ENCODE measurements at places on chromosomes 3 and 15. TPM values are rescaled to one million over a fixed set of nuclear protein-coding genes. Genes with fewer than 3 reads are reported as not detected.

WDR82 gene
- 72.1 TPM for total RNA-seq

DNA sequence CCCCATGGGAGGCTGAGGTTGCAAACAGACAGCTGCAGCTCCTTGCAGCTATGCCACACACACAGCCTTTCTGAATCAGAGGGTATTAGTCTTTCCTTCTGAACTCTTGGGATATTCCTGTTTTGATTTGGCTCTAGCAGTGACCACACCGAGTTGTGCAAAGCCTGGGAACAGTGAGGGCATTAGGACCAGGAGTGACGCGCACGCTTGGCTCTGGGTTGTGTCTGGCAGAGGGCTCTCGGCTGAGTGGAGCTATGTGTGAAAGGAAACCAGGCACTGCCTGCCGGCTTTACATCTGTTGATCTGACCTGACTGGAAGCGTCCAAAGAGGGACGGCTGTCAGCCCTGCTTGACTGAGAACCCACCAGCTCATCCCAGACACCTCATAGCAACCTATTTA lies at the start of gene GALNT15:
Gene GALNT15, plus strand, starts transcription at position 292 of the 400 bp plus-strand sequence. CDS start 472 bp downstream, outside the sequence.
- no peaks in the 10 kb centered on the region for H3K36me3 ChIP-seq
- peak within 1 kb of the TSS; percentile 40 for H3K27ac ChIP-seq

DNA sequence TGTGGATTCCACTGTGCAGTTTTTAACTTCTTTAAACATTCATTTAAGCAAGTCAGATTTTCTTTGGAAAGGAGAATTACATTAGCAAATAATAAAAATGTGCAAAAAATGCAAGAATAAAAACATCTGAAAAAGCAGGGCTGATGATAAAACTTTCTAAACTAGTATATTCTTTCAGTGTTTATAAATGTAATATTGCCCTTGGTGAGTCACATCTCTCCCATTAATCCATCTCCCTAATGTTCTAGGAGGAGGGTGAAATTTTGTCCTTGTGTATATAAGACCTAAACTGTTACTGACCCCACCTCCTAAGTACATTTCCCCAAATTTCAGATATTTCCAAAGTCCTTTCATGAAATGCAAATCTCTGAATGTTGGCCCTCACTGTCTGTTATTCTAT lies 28.5 kb upstream of the DCUN1D1 start:
- no peak for DNase-seq
- no peaks in the 10 kb centered on the region for H3K27me3 ChIP-seq
- H3K4me1 ChIP-seq, result no peaks in the 10 kb centered on the region

DNA sequence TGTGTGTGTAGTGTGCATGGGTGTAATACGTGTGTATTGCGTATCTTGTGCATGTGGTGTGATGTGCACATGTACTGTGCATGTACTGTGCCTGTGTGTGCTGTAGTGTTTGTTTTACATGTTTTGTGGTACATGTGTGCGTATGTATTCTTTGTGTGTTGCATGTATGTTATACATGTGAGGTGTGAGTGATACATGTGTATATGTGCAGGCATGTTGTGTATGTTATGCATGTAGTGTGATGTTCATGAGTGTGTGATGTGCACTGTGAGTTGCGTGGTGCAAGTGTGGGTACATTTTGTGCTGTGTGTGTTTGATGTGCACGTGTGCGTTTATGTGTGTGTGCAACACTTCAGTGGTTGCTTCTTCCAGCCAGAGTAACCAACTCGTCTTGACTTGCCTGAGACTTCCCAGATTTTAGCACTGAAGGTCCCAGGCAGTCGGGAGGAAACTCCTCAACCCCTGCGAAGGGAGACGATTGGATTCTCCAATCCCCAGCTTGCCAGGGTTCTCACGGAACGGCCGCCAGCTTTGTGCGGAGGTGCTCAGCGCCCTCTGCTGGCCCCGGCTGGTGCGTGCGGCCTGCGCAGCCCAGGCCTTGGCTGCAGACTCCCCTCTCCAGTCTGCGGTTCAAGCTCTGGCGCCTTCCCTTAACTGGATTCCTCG lies 3.6 kb downstream of the GALNT15 start:
- no peaks in the 10 kb centered on the region for H3K36me3 ChIP-seq
- peaks cover 33% of the 10 kb centered on the region for H3K4me1 ChIP-seq
- H3K27me3 ChIP-seq, result no peaks in the 10 kb centered on the region
- DNase-seq, result peak; percentile 83

LRRN1 gene
- 0.22 TPM for total RNA-seq

CEMIP gene
- 0.40 TPM for total RNA-seq

MGLL gene
- total RNA-seq, result 77.9 TPM

DNA sequence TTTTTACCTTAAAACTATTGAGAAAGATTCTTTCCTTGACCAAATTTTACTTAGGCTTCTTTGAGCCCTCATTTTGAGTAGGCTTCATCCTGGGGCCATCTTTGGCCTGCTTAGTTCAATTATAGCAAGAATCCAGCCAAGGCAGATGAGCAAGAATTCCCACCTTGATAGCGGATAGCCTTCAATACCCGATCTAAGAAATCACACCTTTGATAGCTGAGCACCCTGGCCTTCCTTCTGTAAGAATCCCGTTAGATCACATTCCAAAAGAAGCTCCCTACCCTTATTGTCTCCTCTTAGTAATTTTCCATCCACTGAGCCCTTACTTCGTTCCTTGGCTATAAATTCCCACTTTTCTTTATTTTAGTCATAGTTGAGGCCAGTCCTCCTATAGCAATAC lies 275.4 kb upstream of the ROBO1 start:
- no peaks in the 10 kb centered on the region for H3K27me3 ChIP-seq
- H3K27ac ChIP-seq, result no peak overlapping the region
- H3K4me1 ChIP-seq, result no peaks in the 10 kb centered on the region
- H3K4me3 ChIP-seq, result no peak overlapping the region

DNA sequence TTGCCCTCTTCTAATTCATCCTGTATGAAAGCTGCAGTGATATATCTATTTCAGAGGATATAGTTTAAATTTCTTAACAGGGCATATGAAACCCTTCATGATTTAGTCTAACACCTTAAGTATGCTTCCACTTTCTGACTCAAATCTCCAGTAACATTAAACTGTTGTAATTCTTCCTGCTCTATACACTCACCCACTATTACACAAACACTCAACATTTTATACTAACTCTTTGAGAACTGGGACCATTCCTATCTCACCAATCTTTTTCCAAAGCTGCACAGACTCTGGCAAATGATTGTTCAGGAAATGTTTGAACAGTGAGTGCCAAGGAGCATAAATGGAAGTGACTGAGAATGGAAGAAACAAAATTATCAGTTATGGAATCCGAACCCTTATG lies 560.4 kb upstream of the DPPA4 start:
- no peaks in the 10 kb centered on the region for H3K36me3 ChIP-seq
- no peak overlapping the region for H3K27ac ChIP-seq
- H3K4me1 ChIP-seq, result no peaks in the 10 kb centered on the region
- no peaks in the 10 kb centered on the region for H3K27me3 ChIP-seq
- no peak for DNase-seq

GRCh38 chr3:128123156-128123537 lies 465 bp downstream of the RUVBL1 start:
- H3K36me3 ChIP-seq, result no peaks in the 10 kb centered on the region
- no peak for DNase-seq
- no peaks in the 10 kb centered on the region for H3K27me3 ChIP-seq
- H3K4me3 ChIP-seq, result peak overlapping the region; percentile 84
- H3K27ac ChIP-seq, result peak overlapping the region; percentile 90
- H3K4me1 ChIP-seq, result peaks cover 11% of the 10 kb centered on the region

- no peaks in the 10 kb centered on the region for H3K27me3 ChIP-seq
- H3K4me1 ChIP-seq, result peaks cover 5% of the 10 kb centered on the region
- DNase-seq, result no peak
Observed at GRCh38 chr3:150426292-150426691, 18.2 kb downstream of the TSC22D2 start.

DNA sequence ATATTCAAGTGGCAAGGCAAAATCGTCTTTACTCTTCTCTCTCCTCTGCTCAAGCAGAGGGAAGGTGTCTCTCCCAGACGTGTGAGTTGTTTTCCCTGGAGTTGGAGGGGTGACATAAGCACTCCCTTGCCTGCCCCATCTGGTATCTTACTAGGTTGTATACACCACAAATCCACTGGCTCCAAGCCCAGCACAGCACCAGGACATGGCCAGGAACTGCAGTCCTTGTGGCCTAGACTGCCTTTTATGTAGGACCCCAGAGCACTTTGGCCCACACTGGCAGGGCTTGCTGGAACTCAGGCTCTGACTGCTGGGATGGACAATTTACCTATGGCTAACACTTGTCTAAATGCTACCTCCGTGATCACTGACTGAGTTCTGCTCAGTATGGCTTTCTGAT lies 34.0 kb downstream of the DZIP3 start:
- H3K4me1 ChIP-seq, result no peaks in the 10 kb centered on the region
- no peak for DNase-seq
- no peak overlapping the region for H3K27ac ChIP-seq
- H3K4me3 ChIP-seq, result no peak overlapping the region
- peaks cover 7% of the 10 kb centered on the region for H3K36me3 ChIP-seq

DNA sequence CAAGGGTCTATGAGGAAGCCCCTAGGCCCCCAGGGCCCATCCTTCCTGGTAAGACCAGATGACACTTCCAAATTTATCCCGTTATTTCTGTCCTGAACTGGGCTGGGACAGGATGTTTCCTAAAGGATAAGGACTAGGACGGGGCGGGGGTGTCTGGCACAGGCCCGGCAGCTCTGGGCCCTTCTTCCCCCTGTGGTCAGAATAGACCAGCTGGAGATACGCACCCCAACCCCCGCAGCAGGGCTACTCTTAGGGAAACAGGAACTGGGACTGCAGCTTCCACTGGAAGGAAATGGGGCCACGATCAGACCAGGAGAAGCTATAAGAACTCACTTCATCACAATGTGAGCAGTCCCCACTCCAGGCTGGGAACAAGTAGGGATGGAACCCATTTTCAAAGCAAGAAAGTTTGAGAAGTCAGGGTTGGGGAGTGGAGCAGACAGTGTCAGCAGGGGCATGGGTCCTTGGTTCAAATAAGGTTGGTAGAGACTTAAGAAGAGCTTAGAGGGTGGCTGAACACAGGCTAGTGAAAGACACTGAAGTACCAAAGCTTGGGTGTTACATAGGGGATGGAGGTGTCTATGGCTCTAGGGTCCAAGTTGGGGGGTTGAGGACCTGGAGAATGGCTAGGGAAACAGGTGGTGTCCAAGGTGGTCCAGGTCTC lies 1.1 kb downstream of the NCKIPSD start:
- peaks cover 33% of the 10 kb centered on the region for H3K36me3 ChIP-seq
- H3K4me3 ChIP-seq, result peak overlapping the region; percentile 87
- peaks cover 8% of the 10 kb centered on the region for H3K4me1 ChIP-seq
- H3K27me3 ChIP-seq, result no peaks in the 10 kb centered on the region

DNA sequence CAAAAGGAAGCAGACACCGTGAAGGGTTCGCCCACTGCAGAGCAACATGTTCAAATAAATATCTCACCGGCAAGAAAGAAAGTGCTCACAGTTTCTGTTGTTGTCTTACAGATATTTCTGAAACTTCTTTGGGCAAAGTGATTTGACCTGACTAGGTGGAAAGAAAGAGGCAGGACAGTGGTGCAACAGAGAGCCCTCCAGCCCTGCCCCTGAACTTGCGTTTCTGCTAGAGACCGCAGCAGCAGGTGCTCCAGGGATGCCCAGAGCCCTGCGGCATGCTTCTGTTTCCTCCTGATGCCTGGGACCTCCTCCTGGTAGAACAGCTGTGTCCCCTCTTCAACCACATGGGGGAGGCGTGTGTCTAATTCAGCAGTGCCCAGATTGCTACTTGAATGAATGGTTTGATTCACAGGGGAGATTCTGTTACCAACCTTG lies 123.4 kb downstream of the ATP10A start:
- no peak for DNase-seq
- no peaks in the 10 kb centered on the region for H3K27me3 ChIP-seq

C2CD4B gene
- 1.00 TPM for total RNA-seq

GOLGA8R gene
- total RNA-seq, result 3.4 TPM

GRCh38 chr3:122506450-122506849 lies 8.3 kb downstream of the KPNA1 start:
- no peak for DNase-seq
- H3K4me3 ChIP-seq, result no peak overlapping the region
- H3K4me1 ChIP-seq, result peaks cover 30% of the 10 kb centered on the region

DNA sequence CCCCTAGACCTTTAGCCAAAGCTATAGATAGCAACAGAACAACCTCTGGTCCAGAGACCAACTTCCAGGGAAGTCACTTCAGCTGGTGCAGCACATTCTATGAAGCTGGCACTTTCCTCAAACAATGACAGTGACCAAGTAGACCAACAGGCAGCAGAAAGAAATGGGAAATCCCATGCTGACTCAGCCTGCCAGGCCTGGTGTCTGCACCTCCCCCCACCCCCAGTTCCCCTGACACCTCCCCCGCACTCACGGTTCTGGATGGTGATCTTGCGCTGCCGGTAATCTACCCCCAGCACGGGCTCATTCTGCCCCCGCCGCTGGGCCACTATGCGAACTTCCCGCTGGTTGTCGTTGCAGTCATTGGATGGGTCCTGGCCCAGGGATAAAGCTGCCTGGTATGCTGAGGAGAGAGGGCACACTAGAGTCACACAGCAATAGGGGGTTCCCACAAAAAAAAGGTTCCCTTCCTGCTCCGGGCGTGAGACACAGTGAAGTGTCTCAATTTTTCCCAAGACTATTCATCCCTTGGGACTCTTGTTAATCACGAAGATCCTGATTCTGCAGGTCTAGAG lies 17.0 kb downstream of the ILDR1 start:
- H3K36me3 ChIP-seq, result no peaks in the 10 kb centered on the region
- no peak for DNase-seq
- H3K4me1 ChIP-seq, result no peaks in the 10 kb centered on the region
- no peak overlapping the region for H3K27ac ChIP-seq

DNA sequence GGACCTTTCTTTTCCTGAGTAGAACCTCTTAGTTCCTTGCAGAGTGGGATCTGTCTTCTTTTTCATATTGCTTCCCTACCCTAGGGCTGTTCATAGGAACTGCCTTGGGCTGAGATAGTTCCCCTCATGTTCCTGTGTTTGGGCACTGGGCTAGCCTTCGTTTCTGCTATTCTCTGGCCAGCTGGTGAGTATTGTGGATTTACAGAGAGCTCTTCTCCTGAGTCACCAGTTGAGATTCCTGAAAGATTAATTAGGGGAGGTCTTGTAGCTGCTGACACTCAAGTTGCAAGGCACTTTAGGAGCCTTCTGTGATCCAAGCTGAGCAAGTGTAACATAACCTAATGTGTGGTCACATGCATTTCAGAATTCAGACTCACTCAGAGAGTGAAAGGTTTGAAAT lies 30.7 kb downstream of the CHD2 start:
- H3K36me3 ChIP-seq, result peaks cover 97% of the 10 kb centered on the region
- H3K27ac ChIP-seq, result no peak overlapping the region
- no peak for DNase-seq

GNAT1 gene
- 0.40 TPM for total RNA-seq

Measured in heart left ventricle (tissue), 16 donors.